Right lung (tissue), 10 donors: ENCODE measurements at places on chromosomes 1 and 21. TPM values are rescaled to one million over a fixed set of nuclear protein-coding genes. Genes with fewer than 3 reads are reported as not detected.
A peak's percentile ranks its signal among the peaks of the same experiment; 100 is the strongest.

Gene GABRD
- polyA plus RNA-seq, result 8.5 TPM

Gene PRAMEF1
- not detected for polyA plus RNA-seq

- DNase-seq, result no peak
Observed at GRCh38 chr21:20652846-20653245, 345.4 kb upstream of the NCAM2 start.

Gene CCDC27
- 0.12 TPM for polyA plus RNA-seq

DNA sequence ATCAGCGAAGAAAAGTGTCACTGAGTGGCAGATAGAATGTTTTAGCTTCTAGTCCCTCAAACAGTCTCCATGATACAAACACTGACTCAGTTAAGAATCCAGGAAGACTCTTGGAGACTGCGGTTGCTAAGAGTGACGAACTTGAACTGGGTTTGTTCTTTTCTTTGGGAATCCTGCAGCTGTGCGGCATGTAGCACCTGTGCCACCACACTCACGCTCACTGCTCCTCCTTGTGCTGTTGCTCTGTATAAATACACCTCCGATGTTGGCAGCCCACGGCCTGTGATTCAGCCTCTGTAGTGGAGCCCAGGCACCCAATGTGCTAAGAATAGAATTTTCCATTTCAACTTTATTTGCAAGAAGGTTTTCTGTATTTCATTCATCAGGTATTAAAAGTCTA is 5.5 kb upstream of the PPIE start:
- no peak for DNase-seq

DNA sequence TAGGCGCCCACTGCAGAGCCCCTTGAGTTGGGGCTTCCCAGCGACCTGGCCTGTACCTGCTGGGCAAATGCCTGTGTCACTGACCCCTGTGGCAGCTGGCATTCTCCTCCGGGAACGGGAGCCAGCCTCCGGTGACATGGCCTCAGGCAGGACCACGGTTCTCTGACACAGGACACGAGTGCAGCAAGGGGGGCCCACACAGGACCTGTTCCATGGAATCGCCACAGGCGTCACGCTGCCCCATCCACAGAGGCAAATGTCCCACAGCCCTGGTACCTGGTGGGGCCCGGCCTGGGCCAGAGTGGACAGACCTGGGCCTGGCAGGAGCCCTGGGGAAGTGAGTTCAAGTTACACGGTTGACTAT is 2.6 kb downstream of the ITGB2 start:
- no peak for DNase-seq

Gene ANKRD35
- polyA plus RNA-seq, result 3.7 TPM

Gene INSRR
- not detected for polyA plus RNA-seq

DNA sequence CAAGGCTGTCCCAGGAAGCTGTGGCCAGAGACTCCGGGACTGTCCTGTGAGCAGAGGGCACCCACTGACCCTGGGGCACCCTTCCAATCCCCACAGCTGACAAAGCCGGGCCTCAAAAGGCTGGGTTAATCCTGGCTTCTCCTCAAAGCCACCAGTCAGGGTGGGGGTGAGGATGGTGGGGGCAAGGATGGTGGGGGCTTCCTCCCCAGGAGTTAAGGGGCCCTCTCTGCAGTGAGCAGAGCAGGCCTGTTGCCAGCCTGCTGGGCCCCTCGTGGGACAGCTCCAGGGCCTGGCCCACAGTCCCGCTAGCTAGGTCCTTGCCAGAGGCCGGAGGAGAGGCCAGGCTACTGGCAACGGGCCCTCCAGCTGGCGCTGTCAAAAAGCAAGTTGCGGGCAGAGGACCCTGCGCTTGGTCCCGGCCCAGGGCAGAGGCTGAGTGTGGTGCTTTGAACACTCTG is 37.9 kb upstream of the CCDC27 start:
- no peak for DNase-seq

DNA sequence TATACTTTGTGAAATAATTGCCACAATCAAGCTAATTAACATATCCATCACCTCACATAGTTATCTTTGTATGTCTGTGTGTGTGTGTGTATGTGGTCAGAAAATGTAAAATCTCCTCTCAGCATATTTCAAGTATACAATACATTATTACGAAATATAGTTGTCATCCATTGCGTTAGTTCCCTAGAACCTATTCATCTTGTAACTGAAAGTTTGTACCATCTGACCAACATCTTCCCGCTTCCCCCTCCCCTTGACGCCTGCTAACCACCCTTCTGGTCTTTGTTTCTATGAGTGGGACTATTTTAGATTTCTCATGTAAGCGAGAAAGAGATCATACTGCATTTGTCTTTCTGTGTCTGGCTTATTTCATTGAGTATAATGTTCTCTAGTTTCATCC is 455.3 kb downstream of the KCNT2 start:
- DNase-seq, result no peak

Gene MYCL
- polyA plus RNA-seq, result 8.6 TPM

- no peak for DNase-seq
Observed at GRCh38 chr1:33599516-33600115, 127.2 kb downstream of the ZSCAN20 start.

DNA sequence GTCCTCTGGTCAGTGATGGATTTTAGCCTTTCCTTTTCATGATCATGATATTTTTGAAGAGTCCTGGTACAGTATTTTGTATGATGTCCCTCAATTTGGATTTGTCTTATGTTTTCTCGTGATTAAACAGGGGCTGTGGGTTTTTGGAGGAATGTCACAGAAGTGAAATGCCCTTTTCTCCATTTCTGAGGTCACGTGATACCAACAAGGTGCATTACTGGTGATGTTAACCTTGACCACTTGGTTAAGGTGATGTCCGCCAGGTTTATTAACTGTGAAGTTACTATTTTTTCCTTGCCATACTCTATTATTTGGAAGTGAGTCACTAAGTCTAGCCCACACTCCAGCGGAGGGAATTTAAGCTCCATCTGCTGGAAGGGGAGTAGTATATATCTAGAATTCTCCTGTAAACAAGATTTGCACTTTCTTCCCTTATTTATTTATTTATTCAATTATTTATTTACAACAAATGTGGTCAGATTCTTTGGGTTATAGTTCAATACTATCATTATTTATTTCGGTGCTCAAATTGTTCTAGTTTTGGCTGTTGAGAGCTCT is 123.4 kb downstream of the HIVEP3 start:
- DNase-seq, result no peak

Gene OR2L5
- not detected for polyA plus RNA-seq

Gene LIPI
- 0.43 TPM for polyA plus RNA-seq

DNA sequence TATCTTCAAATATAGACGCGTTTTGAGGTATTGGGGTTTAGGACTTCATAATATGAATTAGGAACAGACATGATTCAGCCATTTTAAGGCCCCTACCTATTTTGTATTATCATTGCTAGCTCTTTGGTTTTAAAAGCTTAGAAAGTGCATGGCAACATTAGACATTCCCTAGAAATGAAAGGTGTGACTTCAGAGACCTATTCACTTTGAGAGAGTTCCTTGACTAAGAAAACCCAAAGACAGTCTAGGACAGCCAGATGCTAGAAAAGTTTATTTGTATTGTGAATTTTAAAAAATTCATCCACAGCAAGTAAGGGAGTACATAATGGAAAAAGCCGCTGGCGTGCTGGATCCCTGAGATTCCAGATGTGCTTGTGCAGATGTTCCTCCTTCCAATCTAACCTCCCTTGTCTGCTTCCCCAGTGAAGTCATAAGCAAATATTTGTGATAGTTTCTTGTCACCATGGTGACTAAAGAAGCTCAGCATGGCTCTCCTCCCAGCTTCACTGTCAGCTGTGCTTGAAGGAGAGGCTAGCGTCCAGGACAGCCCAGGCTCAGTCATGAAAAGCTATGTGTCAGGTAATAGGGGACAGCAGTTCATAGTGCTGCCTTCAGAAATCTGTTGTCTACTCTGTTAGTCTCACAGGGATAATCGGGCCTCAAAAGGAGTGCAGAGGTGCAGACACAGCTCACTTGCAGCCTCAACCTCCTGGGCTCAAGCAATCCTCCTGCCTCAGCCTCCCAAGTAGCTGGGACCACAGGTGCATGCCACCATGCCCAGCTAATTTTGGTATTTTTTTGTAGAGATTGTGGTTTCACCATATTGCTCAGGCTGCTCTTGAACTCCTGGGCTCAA is 34.8 kb downstream of the KPNA6 start:
- peak; percentile 77 for DNase-seq

DNA sequence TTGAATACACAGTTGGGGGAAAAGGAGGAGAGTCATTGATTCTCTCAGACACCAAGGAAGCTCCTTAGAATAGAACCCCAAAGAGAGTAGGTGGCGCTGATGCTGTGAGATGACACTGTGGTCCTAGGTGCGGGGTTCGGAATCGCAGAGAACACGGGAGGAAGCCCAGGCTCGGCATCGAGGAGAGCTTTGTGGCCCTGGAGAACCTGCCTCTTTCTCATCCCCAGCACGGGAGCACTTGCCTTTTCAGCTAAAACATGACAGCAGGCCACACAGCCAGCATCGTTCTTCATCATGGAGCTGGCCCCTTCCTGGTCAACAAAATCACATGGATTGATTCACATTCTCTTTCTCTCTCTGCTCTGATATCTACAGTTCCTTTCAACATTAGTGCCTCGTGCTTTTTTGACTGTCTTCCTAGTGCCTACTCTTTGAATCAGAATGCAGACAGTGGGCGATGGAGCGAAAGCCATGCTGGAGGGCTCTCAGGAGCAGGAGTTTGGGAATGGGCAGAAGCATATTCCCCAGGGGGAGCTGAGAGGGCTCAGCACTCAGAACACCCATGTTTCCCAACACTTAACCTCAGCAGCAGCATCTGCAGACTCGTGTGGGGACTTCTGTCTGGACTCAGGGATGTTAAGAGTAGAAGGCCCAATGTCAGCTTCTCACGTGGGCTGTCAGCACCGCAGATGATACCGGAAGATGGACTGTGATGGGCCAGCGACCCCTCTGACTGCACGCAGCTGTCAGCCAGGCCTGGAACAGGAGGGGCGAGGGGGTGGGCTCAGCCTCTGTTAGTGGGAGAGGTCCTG is 539.4 kb downstream of the KIF26B start:
- DNase-seq, result no peak

GRCh38 chr1:109751531-109752260 is 10.9 kb upstream of the GSTM3 start:
- no peak for DNase-seq

DNA sequence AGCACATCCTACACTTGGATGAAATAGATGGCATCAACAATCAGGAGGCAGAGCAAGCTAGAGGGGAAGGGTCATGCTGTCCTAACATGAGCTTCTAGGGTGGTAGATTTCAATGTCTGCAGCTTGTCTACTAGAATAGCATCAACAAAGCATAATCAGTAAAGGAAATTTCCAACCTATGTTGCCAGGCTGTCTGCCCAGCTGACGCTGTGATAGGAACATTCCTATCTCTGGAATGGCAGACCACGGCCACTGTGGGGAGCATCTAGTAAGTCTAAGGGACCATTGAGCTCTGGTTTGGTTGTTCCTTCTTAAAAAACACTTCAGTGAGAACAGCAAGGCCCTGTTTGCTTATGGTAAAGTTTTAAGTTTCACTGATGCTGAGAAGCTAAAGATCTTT is 206.8 kb downstream of the PAPPA2 start:
- DNase-seq, result no peak

Gene PRDX6
- polyA plus RNA-seq, result 264 TPM

Gene SPATA1
- 3.5 TPM for polyA plus RNA-seq

Gene PGM1
- polyA plus RNA-seq, result 43.3 TPM

DNA sequence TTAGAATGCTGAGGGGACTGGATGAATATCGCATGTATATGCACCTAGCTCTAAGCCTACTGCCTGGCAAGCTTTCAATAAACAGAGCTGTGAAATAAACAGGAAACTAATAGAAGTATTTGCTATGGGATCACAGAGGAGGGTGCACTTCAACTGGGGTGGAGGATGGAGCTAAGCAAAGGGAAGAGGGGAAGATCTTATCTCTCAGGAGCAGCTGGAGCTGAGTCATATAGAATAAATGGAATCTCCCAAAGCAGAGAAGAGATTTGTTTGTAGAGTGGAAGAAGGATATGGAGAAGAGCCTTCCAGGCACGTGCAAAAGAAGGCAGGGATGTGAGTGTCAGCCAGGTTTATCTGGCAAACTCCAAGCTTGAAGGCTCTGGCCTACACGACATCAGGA is 17.0 kb upstream of the KCNA10 start:
- DNase-seq, result no peak

DNA sequence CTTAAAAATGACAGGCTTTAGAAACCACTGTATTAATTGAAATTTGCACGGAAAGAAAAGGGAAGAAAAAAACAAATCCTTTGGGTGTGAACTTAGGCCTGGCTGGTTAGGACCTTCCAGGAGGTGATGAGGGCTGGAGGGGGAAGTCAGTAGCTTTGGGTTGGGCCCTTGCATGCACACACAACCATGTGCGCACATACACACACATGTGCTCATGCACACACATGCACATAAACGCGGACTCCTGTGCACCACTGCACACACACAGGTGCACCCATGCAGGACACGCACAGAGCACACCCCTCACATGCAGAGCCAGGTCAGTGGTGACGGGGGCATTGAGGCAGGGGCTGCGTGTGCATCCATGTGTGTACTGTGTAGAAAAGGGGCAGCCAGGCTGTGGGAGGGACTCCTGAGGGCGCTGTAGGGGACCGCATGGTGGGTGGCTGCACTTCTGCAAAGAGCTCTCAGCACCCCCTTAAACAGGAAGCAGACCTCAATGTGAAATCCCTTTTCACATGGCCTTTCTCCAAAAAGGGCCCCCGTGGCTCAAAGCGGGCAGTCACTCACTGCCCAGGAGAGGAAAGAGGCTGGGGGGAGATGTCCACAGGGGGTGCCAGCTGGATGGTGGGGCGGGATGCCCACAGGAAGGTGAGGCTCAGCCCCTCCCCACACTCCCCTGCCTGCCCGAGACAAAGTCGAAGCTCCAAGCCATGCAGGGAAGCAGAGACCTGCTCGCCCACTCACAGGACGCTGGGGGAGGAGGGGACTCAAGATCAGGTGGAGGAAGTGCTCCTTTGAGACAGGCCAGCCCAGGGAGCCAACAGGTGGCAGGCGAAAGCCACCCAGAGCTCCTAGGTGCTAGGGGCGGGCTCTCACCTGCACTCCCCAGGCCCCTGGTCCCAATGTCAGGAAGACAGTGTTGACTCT is 95.2 kb downstream of the ITPKB start:
- DNase-seq, result no peak

Gene TNFSF18
- 1.6 TPM for polyA plus RNA-seq

DNA sequence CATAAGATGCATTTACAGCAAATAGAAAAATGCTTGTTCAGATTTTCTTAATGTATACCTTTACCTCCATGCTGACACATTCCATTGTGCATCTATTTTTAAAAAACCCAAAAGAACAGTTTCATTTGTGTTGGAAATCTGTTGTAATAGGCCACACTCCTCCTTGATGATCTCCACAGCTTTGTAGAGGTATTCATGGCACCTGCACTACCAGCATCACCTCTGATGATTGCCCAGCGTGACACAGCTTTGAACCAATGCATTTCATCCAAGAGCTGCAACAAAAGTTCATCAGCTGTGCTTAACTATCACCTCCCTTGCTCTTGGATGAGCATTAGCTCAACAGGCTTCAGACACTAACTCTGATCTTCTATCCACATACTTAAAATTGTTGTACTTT is 8.2 kb downstream of the DYNLT5 start:
- DNase-seq, result no peak
